Fibroblast of lung (primary cell): ENCODE measurements at places on chromosomes 11 and 22.
A peak's percentile ranks its signal among the peaks of the same experiment; 100 is the strongest.

DNA sequence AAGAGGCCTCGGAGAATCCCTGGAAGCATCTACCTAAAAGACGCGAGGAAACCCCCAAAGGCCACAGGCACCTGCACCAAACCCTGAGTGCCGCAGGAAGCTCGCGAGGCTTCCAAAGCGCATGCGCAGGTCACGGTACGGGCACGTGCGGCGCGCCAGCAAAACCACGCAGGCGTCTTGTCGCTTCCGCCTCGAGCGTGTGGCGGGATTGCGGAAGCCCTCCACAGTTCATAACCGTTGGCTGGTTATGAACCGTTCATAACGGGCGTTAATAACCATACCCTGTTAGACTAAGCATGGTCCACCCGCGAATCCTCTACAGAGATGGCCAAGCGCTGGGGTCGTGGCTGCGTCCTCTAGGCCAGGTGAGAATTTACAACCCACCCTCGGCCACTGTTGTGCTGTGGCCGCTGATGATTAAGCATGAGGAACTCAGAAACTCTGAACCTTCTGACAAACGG is 46.4 kb downstream of the MORC2 start:
- DNase-seq, result peak; percentile 25

GRCh38 chr11:85855341-85855656 is at the start of gene CCDC83:
Gene CCDC83 (plus strand): TSS chr11:85855383. CDS start chr11:85865124, 9,741 bp downstream.
- DNase-seq, result no peak

GRCh38 chr11:6648501-6648900 is 7.1 kb downstream of the DCHS1 start:
- no peak for DNase-seq

GRCh38 chr11:78030429-78031325 is 7.6 kb upstream of the KCTD14 start:
- peak; percentile 78 for DNase-seq

DNA sequence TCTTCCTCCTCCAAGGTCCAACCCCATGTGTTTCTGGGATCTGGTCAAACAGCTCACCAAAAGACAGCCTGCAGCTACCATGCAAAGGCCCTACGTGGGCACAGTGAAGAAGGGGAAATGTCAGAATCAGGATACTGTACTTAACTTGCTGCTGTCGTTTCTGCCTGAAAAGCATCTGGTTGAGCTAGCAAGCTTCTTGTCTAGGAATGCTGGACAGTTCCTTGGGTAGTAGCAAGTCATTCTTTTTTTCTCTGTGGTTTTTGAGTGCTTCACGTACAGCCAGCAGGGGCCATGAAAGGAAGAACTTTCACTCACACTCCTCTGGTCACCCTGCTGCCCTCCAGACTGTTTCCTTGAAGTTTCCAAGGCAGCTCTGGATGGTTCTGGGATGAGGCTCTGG is 24.7 kb downstream of the RCOR2 start:
- DNase-seq, result peak; percentile 70

- DNase-seq, result peak; percentile 91
Measured at GRCh38 chr11:88535916-88536547, 198.5 kb upstream of the CTSC start.

DNA sequence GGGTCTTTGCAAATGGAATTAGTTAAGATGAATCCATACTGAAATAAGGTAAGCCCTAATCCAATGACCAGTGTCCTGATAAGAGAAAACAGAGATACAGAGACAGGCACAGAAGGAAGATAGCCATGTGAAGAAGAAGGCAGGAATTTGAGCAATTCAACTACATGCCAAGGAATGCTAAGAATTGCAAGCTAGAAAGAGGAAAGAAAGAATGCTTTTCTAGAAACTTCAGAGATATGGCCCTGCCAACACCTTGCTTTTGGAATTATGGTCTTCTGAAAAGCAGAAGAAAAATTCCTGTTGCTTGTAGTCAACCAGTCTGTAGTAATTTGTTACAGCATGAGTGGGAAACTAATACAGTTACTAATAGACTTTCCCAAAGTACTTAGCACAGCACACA is 111.3 kb downstream of the SLC17A6 start:
- DNase-seq, result no peak

GRCh38 chr11:31714840-31715239 is 96.3 kb downstream of the PAX6 start:
- no peak for DNase-seq

DNA sequence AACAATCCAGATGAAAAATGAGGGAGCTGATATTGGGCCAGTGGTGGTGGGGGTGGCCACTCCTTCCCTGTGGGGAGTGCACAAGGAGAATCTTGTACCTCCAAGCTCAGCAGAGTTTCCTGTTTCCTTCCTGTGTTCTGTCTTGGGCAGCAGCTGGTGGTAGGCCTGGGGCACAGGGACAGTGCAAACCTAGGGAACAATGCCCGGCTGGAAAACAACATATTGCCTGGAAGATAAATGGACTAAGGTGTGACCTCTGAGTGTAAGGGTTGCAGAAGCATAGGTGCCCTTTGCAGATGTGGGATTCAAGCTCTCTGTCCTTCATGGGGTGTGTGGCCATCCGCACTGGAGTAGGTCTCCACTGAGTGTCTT is 5.8 kb upstream of the JAM3 start:
- no peak for DNase-seq

DNA sequence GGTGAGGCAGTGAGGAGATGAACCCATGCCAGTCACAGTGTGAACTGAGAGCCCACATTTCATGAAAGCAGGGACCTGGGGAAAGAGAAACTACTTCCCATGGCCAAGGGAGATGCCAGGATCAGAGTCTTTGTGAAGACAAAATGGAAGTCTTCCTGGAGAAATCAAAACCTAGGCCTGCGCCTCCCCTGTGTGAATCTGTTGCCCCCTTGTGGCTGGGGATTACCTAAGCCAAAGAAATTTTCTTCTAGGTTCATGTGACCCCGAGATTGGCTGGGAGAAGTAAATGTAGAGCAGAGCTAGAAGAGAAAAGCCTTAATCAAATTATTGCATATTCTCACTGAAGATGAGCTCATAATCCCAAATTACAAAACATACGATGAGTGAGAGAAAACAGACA is 1075.3 kb downstream of the TBC1D22A start:
- DNase-seq, result peak; percentile 28

DNA sequence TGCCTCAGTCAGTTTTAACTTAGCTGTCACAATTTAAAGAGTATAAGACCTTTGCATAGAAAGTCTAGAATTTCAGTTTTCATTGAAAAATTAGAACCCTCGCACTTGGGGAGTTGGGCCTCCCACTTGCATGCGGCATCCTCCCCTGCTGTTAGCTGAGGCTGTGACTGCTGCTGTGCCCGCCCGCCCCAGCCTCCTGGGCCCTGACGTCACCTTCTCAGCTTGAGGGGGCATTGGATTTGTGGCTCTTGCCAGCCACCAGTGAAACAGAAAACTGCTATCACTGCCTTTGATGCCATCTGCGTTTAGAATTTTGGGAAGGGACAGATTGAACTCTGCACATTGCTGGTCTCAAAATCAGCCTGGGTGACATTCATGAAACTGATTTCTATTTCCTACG is 108.7 kb downstream of the CTTN start:
- DNase-seq, result no peak

DNA sequence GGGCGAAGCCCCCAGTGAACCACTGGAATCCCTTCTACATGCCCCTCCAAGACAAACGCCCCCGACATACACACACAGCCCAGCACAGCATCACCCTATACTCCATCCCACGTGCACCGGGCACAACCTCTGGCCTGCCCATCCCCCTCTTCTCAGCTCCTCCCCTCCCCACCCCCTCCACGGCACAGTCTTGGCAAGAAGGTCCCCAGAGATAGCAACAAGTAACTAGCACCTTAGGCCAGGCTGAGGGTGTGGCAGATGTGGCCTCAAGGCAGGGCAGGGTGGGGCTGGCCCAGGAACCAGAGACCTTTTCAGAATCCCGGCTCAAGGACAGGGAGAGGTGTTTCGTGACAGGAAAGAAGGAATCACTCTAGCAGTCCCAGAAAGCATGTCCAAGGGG is 54.3 kb downstream of the CYTH4 start:
- no peak for DNase-seq

DNA sequence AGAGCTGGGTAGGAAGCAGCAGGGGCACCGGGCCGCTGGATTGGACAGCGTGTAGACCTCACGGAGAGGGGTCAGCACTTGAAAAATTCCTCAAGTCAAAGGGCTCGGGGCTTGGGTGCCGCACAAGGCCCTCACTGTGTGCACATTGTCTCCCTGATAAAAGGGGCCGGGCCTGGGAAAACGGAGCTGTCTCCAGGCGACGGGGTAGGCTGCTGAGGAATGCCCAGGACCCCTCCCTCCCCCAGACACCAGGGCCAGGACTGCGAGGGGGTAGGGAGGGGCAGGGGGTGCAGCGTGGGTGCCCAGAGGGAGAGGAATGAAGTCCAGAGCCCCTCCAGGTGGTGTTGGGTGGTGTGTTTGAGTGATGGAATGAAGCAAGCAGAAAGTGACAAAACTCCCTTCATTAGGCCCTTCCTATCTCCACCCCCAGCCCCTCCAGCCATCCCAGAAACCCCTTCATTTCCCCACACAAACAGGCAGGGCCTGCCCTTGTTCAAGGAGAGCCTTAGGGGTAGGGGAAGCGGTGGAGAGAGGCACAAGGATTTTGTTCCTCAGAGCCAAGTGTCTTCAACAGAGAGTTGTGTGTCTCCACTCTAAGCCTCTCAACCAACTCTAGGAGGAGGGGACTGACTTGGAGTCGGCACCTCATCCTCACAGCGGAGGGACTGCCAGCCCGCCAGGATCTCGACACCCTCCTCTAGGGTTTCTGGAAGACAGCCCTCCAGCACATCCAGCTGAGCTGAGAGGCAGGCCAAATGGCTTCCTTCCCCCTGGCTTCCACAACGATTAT is 63.9 kb downstream of the SYN3 start:
- no peak for DNase-seq

- DNase-seq, result peak; percentile 64
Measured at GRCh38 chr11:125364121-125364826, 131.8 kb downstream of the FEZ1 start.

GRCh38 chr22:25420925-25421904 is 143.3 kb upstream of the GRK3 start:
- DNase-seq, result no peak

DNA sequence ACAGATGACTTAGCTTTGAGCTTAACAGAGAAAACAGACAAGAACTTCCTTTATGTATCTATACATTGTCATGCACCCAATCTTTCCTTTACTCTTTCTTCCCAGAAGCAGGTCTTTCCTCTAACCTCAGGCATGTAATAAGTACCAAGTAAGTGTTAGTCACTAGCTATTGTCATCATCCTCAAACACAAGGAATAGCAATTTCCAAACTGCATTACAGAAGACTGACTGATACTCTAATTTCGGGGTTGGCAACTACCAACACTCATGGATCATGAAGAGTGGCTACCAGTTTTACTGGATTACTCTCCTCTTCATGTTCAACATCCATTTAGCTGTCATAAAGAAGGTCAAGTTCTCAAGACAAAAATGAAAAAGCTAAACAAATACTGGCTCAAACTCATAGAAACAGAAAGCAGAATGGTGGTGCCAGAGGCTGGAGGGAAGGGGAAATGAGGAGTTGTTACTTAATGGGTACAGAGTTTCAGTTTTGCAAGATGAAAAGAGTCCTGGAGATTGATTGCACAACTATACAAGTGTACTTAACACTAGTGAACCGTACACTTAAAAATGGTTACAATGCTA is 111.6 kb downstream of the SIK3 start:
- peak; percentile 94 for DNase-seq

DNA sequence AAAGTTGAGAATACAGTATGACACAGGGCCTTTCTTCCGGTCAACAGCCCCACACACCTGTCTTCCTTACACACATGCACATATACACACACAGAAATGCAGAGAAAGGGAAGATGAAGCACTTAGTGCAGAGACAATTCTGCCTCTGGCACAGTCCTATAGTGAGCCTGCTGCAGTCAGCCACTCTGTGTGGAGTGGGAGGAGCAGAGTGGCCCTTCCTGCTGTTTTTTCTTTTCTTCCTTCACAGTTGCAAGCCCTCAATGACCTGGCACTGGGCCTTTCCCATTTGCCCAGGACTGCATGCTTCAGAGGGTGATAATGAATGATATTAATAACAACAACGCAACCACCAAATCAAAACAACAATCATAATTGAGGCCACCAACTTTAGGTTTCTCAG is 527.0 kb upstream of the B3GAT1 start:
- no peak for DNase-seq

DNA sequence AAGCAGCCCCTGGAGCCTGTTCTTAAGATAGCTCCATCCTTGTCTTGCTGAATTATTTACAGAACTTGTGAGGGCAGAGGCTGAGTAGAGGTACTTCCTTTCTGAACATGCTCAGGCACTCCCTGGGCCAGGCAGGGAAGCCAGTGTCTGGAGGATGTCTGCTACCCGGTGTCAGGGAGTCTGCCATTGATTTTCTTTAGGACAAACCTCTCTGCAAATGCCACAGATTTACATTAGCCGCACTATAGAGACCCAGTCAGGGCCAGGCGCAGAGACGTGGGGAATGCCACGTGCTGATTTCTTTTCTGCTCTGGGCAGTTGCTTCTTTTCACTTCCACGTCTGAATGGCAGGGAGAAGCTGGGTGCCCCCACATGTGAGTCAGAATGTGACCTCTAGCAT is 585.5 kb downstream of the NTM start:
- DNase-seq, result peak; percentile 3

DNA sequence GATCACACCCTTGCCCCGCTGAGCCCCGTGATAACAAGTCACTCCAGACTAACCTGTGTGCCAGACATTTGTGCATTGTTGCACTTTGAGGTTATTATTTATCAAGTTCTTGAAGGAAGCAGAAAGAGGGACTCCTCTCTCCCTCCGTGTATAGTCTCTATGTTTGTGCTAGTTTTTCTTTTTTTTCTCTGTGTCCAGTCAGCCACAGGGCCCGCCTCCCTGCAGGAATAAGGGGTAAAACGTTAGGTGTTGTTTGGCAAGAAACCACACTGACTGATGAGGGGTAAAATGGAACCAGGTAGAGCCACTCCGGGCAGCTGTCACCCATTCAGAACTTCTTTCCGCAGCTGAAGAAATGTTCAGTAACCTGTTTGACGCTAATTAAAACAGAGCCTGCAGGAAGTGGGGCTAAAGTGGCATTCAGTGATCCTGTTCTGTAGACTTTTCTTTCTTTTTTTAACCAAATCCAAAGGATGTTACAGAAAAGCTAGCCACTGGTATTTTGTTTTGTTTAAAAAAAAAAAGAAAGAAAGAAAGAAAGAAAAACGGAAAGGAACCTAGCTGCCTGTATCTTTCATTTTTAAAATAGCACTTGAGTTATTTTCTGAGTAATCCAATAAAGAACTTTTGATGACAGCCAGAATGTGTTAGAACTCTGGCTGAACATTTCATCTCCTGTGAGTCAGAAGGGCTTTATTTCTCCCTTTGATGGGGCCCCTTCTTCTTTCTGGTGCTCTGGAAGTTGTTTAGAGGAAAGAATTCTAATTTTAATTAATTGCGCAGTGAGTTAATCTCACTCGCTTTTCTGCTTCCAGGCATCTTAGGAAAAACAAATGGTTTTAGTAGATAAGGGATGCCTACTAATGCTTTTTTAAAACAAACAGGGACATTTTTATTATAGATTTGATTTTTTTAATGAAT is 58.2 kb downstream of the COMMD9 start:
- peak; percentile 77 for DNase-seq
